Inflammatory macrophage treated with lipopolysaccharide for 1 hour (primary cell): ENCODE measurements at places on chromosomes 5 and 9.

DNA sequence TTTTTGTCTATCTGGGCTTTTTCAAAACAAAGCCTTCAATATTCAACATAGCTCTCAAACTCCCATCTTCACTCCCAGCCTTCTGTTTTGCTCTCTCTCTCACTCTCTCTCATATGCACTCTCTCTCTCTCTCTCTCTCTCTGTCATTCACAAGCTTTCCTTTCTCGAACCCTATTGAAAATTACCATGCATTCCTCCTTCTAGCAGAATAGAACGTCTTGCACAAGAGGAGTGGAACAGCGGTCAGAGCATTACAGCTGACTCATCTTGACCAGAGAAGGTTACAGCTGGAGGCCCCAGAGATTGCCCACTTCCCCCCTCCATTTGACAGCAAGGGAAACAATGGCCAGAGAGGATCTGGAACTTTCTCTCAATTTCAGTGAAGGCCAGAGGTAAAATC is 51.0 kb upstream of the LIFR start:
- no peak for DNase-seq

DNA sequence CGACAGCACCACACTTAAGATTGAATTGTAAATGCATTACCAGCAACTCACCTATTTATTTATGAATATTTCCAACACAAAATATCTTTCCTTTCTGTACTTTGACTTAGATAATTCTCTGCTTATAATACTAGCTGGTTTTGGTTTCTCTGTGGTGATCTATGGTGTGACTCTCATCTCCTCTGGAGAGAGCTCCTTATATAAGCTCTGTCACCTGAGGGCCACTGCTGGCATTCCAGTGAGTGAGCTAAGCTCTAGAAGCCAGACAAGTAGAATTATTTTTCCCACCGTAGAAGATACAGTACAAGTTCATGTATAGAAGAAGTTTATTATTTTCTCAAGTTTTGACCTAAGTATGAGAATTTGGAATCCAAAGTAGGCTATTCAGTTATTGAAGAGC is 111.5 kb downstream of the CDC42SE2 start:
- no peak for DNase-seq

- no peak for DNase-seq
These were observed 8.0 kb upstream of the PLPP6 start for GRCh38 chr9:4654084-4654483.

DNA sequence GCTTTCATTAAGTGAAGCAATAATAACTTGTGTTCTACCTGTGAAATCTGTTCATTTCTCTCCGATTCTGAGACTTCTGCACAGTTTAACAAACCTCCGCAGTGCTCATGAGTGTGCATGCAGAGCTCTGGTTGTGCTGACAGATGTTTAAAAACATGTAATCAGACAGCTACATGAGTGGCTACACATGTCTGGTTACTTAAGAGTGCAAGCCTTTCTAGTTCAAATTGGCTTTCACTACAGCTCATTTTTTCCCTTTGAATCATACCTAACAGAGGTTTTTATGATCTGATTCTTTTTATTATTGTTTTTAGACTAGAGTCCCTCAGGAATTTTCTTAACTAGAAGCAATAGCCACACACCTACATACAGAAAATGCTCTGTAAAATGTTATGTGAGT is 310.2 kb downstream of the ARRDC3 start:
- DNase-seq, result no peak

GRCh38 chr9:99531313-99531712 is 290.4 kb upstream of the NR4A3 start:
- no peak for DNase-seq

- DNase-seq, result no peak
These were observed 1148.4 kb downstream of the EFNA5 start for GRCh38 chr5:106522296-106522695.

GRCh38 chr5:53183880-53184279 is 74.3 kb upstream of the MOCS2 start:
- DNase-seq, result peak; percentile 12

- DNase-seq, result no peak
These were observed 565.6 kb downstream of the PRR16 start for GRCh38 chr5:121029536-121030245.

DNA sequence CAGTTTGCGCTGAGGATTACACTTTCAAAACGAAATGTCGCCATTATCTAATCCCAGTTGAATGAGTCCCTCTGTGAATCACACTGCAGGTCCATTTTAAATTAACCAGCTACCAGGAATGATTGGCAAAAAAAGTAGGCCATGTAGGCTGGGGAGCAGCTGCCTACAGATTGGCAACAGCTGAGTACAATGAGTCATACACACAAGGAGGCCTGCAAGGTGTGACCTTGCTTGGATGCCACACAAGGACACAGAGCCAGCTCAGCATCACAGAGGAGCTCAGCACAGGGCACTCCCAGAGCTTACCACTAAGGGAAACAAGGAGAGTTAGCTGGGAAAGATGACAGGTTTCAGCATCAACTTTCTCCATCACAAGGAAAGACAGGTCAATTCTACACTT is 12.9 kb downstream of the HAVCR1 start:
- DNase-seq, result no peak

GRCh38 chr9:132016456-132016855 is 63.2 kb downstream of the MED27 start:
- DNase-seq, result no peak

- no peak for DNase-seq
These were observed 136.6 kb upstream of the COL5A1 start for GRCh38 chr9:134505032-134505431.

DNA sequence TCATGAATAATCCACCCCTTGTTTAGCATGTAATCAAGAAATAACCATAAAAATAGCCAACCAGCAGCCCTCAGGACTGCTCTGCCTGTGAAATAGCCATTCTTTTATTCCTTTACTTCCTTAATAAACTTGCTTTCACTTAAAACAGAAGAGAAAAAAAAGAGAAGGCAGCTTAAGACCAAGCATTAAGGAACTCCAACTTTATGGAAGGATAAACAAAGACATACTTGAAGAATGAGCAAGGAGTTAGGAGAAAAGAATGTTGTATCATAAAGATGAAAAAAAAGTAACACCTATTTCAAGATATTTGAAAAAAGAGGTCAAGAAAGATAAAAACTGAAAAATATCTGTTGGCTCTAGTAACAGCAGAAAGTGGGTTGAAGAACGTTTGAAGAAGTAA is 107.6 kb downstream of the RNF180 start:
- DNase-seq, result no peak

DNA sequence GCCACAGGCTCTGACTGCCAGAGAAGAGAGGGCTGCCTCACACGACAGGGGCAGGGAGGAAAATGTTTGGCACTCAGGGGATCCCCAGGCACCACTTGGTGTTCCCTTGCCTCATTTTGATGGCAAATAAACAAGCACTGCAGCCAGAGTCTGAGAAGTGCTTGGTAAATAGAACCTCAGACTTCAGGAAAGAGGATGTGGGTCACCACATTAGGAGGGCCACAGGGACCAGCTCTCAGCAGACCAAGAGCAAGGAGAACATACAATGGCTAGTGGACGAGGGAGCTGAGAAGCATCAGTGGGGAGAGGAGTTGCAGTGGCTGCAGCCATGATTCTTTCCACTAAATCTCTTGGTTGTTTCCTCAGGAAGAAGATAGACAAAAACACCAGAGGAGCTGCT is 413.9 kb downstream of the GADD45G start:
- no peak for DNase-seq

- DNase-seq, result peak; percentile 56
These were observed 38.0 kb upstream of the ADAM19 start for GRCh38 chr5:157613385-157614245.

DNA sequence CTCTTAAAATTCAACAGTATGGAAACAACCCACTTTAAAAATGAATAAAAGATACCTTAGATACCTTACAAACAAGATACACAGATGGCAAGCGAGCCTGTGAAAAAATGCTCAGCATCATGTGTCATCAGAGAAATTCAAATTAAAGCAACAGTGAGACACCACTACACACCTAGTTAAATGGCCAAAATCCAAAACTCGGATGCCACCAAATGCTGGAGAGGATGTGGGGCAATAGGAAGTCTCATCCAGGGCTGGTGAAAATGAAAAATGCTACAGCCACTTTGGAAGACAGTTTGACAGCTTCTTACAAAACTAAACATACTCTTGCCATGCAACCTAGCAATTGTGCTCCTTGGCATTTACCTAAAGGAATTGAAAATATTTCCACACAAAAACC is 17.9 kb downstream of the DUSP1 start:
- DNase-seq, result no peak

DNA sequence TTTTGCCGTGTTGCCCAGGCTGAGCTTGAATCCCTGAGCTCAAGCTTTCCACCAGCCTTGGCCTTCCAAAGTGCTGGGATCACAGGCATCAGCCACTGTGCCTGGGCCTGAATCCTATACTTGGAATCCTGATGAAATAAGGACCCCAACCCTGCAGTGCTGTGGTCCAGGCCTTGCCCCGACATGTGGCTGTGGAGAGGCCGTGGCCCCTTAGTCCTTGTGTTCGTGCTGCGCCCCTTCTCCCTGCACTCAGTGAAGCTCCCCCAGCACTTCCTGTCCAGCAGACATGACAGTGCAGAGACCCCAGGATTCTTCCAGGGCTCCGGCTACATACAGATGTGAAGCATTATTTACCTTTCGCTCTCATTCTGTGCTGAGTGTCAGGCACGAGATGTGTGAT is 52.9 kb downstream of the EHMT1 start:
- DNase-seq, result no peak

DNA sequence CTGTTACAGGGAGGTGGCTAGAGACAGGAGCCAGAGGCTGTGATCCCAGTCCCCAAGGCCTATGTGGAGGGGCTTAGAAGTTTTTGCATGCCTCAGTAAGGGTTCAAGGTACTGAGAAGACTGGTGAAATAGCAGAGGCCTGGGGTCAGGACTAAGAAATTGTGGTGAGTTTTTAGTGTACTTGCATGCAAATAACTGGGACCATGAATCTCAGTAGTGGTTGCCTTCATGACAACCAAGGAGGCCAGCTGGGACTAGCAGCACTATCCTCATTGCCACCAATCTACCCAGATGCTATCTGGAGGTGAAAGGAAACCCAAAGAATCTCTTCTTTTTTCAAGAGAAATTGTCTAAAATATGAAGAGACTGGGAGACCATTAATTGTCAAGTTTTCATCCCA is 395.1 kb downstream of the CETN3 start:
- DNase-seq, result no peak

GRCh38 chr5:152855441-152855840 is 450.4 kb upstream of the NMUR2 start:
- DNase-seq, result no peak

DNA sequence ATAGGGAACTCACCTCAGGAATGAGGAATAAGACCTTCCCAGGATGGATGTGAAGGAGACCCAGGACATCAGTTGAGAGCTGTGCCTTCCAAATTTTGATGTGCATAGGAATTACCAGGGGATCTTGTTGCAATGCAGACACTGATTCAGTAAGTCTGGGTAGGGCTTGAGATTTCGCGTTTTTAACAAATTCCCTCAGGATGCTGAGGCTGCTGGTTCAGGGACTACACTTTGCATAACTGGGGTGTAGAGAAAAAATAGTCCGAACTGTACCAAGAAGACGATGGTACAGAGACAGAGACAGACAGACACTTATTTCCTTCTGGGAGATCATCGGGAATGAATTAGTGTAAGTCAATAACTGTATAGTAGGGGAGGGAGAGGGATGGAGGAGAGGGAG is 82.3 kb upstream of the FREM1 start:
- DNase-seq, result no peak
